ENCODE measurements at places on chromosomes 4 and X.

DNA sequence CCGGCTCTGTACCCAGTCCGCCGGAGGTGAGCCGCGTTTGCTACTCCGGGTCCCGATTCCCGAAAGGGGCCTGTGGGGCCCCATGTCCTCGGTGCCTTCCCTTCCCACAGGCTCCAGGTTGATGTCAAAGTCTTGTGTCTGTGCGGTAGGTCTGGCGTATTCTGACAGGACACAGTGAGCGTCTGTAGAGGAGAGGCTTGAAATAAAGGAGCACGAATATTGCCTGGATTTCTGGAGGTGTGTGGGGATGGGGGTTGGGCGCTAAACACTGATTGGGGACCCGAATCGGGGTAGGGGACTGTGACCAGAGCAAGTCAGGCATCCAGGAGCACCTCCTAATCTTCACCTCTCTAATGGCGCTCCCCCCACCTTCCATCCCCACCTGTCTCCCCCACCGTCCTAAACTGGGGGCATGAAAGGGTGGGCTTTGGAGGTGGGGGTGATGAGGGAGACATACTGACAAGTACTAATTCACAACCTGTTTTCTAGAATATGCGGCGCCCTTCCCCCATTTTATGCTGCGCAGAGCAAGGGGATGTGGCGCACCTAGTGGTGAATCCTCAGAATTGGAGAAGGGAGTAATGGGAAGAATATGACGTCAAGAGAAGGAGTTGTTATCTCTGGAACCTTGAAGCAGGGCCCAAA, 855 bp downstream of the GPRASP2 start:
- peaks cover 5% of the 10 kb centered on the region for H3K4me1 ChIP-seq
- H3K27me3 ChIP-seq, result peaks cover 6% of the 10 kb centered on the region
- peak overlapping the region; percentile 82 for H3K27ac ChIP-seq
- H3K36me3 ChIP-seq, result peaks cover 10% of the 10 kb centered on the region
- H3K4me3 ChIP-seq, result peak overlapping the region; percentile 93

GRCh38 chrX:147626605-147627004, 285.1 kb upstream of the FMR1 start:
- H3K4me3 ChIP-seq, result no peak overlapping the region
- no peak overlapping the region for H3K27ac ChIP-seq
- H3K27me3 ChIP-seq, result no peaks in the 10 kb centered on the region
- no peak for DNase-seq
- no peaks in the 10 kb centered on the region for H3K4me1 ChIP-seq
- H3K36me3 ChIP-seq, result no peaks in the 10 kb centered on the region

DNA sequence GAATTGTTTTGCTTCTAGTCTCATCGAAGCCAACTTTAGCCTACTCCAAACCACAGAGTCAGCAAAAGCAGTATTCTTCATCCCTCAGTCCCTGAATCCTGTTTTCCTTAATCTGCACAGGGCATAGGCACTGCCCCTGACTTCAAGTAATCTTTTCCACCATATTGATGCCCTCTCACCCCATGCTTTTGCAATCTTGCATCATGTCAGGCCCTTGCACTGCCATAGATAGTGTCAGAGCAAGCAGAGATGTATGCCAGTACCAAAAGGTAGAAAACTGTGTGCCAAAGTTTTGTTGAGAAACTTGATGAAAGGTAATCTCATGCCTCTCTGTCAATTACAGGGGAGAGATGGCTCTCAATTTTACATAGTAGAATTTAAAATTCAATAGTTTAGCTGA, 131.1 kb downstream of the CFAP299 start:
- no peak for DNase-seq
- no peaks in the 10 kb centered on the region for H3K36me3 ChIP-seq
- no peak overlapping the region for H3K4me3 ChIP-seq
- H3K27ac ChIP-seq, result no peak overlapping the region
- no peaks in the 10 kb centered on the region for H3K4me1 ChIP-seq

DNA sequence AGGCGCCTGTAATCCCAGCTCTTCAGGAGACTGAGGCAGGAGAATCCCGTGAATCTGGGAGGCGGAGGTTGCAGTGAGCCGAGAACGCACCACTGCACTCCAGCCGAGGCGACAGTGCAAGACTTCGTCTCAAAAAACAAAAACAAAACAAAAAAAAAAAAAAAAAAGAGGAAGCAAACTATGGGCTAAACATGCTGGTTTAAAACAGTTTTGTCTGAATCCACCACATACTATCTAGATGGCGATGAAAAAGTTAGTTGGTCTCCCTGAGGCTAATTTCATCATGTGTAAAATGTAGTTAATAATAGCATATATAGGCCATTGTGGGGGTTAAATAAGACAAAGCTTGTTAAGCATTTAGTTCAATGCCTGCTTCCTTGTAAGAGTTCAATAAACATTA, 451.1 kb downstream of the RPA4 start:
- no peak for DNase-seq
- no peak overlapping the region for H3K27ac ChIP-seq
- H3K4me3 ChIP-seq, result no peak overlapping the region
- H3K27me3 ChIP-seq, result no peaks in the 10 kb centered on the region
- no peaks in the 10 kb centered on the region for H3K4me1 ChIP-seq

DNA sequence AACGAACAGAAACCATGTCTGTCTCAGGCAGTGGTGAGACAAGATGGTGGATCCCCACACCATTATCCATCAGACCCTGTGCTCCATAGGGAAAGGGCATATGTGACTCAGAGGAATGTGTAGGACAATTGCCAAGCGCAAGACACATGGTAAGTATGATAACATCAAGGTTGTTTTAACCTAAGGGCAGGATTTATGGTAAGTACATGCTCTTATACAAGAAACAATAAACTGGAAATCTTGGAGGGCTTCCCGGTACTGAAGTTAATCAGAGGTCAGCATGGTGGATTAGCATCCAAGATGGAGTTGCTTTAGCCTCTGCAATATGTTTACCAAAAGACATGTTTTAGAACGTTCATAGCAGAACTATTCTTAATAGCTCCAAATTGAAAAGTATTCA, 355.0 kb downstream of the PPP1R2C start:
- no peak for DNase-seq
- no peak overlapping the region for H3K27ac ChIP-seq
- no peaks in the 10 kb centered on the region for H3K4me1 ChIP-seq
- H3K27me3 ChIP-seq, result no peaks in the 10 kb centered on the region

- no peaks in the 10 kb centered on the region for H3K36me3 ChIP-seq
- H3K27ac ChIP-seq, result no peak overlapping the region
- DNase-seq, result no peak
Measured at GRCh38 chr4:91116861-91117260, 989.7 kb downstream of the CCSER1 start.

GRCh38 chr4:110480746-110481271, 4.9 kb downstream of the ENPEP start:
- H3K27ac ChIP-seq, result no peak overlapping the region
- H3K27me3 ChIP-seq, result no peaks in the 10 kb centered on the region
- no peak overlapping the region for H3K4me3 ChIP-seq
- DNase-seq, result no peak

GRCh38 chrX:111110098-111110775, 14.2 kb downstream of the PAK3 start:
- H3K4me1 ChIP-seq, result no peaks in the 10 kb centered on the region
- DNase-seq, result no peak
- H3K36me3 ChIP-seq, result no peaks in the 10 kb centered on the region

GRCh38 chr4:7320206-7320797, 114.4 kb downstream of the PSAPL1 start:
- H3K4me1 ChIP-seq, result peaks cover 8% of the 10 kb centered on the region
- H3K27ac ChIP-seq, result no peak overlapping the region
- H3K4me3 ChIP-seq, result no peak overlapping the region
- no peak for DNase-seq
- H3K27me3 ChIP-seq, result no peaks in the 10 kb centered on the region

GRCh38 chrX:70592091-70592490, 147.5 kb downstream of the DLG3 start:
- H3K4me1 ChIP-seq, result no peaks in the 10 kb centered on the region
- H3K4me3 ChIP-seq, result no peak overlapping the region
- no peaks in the 10 kb centered on the region for H3K27me3 ChIP-seq
- no peak for DNase-seq
- no peak overlapping the region for H3K27ac ChIP-seq

- peak overlapping the region; percentile 30 for H3K27ac ChIP-seq
- H3K4me3 ChIP-seq, result no peak overlapping the region
- H3K36me3 ChIP-seq, result no peaks in the 10 kb centered on the region
- H3K4me1 ChIP-seq, result peaks cover 4% of the 10 kb centered on the region
Measured at GRCh38 chrX:15343075-15343476, 7.8 kb upstream of the PIGA start.

GRCh38 chr4:19301527-19301926, 950.2 kb upstream of the SLIT2 start:
- H3K4me3 ChIP-seq, result no peak overlapping the region
- H3K27me3 ChIP-seq, result no peaks in the 10 kb centered on the region
- DNase-seq, result no peak
- no peaks in the 10 kb centered on the region for H3K36me3 ChIP-seq
- no peaks in the 10 kb centered on the region for H3K4me1 ChIP-seq
- H3K27ac ChIP-seq, result no peak overlapping the region

Data from type B pancreatic cell (in vitro differentiated cells).